Panc1 (cell line): ENCODE measurements at places on chromosomes 6 and 20.

- DNase-seq = no peak
Observed at GRCh38 chr20:63186528-63187316, 29.2 kb downstream of the YTHDF1 start.

- DNase-seq = no peak
Observed at GRCh38 chr6:134727081-134727480, 222.8 kb downstream of the ALDH8A1 start.

DNA sequence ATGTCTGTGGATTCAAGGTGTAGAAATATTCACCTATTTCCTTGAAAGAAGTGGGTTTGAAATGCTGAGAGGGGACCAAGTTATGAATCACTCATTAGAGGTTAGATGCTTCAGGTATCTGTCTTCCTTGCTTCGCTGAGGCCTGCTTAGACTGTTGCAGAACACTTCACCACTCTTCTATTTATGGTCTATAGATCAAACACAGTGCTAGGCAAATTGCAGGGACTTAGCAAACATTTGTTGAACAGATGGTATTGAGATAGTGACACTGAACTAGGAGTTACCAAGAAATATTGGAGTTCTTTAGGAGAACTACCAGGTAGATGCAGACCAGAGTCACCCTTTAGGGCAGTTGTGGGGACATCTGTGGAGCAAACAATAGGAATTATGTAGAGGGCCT, 123.8 kb downstream of the RFPL4B start:
- DNase-seq = no peak

- DNase-seq = no peak
Observed at GRCh38 chr6:144566868-144567615, 281.9 kb downstream of the UTRN start.

DNA sequence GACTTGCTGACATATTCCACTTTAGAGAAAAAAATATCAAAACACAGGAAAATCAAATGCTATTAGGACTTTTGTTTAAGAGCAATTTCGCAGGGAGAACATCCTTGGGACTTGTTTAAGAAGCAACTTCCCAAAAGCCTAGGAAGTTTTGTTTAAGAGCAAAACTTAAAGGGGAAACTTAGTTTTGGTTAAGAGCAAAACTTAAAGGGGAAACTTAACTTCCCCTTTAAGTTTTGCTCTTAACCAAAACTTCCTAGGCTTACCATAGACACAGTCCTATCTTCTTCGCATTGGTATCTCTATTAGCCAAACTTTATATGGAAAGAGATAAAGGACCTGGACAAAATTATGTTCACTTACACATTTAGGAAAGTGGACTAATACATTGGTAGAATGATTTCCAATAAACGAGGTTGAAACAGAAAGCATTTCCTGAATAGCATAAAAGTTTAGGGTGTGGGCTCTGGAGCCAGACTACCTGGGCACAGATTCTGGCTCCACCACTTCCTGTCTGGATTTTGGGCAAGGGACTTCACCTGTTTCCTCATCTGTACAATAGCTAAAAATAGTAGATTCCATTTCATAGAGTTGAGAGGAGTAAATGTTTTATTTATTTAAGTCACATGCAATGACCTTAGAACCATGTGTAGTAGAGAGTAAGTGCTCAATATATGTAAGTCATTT, 15.7 kb downstream of the PAQR8 start:
- no peak for DNase-seq

- no peak for DNase-seq
Observed at GRCh38 chr20:17482536-17482935, 48.6 kb downstream of the BFSP1 start.

DNA sequence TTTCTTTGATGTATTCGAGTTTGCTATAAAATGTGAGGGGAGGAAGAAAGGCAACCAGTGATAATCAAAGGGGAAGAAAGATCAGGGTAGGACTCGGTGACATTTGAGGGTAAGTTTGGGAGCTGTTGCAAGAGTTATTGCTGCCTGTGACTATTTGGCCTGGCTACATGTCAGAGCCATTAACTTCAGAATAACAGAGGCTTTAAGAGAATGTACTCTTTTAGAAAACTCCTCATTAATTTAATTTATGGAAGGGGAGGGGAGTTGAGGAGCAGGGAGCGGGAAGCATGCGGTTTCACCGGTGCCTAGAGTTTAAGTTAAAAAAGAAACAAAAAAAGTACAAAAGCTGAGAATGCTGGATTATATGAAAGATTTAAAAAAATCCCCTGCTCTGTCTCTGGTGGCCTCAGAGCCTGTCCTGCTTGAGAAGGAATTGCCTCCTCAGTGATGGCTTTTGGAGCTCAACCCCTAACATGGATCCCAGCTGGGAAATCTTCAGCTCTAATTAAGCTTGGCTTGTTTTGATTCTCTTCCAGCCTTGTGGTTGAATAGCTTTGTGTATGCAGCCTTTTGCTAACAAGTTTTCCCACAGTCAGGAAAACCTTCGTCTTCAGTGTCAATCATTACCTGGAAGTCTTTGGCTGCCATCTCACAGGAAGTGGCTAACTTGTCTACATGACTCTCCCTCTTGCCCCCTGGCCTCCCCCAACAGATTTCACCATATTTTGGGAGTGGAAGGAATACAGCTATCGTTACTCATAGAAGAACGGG, 238.2 kb downstream of the SOX4 start:
- no peak for DNase-seq

DNA sequence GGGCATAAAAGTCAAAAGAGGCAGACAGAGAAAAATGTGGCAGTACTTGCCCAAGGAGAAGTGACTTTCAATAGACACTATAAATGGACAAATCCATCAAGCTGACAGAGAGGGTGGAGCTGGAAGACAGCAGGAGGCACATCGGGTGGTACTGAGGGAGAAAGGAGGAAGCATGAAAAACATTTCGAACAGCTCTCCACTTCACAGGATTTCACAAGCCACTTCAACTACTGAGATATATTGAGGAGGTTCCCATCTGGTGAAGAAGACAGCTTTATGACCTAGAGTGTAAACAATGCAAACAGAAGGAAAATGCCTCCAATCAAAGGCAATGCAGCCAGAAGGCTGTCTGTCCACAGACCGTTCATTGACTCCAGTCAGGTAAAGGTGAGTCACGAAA, 259.4 kb upstream of the ECI2 start:
- no peak for DNase-seq

- DNase-seq = no peak
Observed at GRCh38 chr20:59805786-59806577, 127.5 kb downstream of the SYCP2 start.

DNA sequence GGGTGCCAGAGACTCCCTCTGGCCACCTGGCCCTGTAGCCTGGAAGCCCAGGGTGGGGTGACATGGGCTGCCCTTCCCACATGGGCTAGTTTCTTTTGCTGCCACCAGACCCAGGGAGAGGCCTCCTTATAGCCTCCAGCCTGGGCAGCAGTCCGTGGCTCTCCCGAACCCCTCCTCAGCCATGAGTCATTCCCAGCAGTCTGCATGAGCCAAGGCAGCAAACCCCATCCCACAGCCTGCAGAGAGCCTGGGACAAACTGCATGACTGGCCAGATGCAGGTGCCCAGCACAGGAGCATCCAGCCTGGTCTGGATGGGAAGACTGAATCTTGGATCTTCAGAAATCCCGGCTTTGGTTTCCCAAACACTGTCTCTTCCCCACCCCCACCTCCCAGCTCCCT, 75.7 kb downstream of the MRPL14 start:
- DNase-seq = no peak

DNA sequence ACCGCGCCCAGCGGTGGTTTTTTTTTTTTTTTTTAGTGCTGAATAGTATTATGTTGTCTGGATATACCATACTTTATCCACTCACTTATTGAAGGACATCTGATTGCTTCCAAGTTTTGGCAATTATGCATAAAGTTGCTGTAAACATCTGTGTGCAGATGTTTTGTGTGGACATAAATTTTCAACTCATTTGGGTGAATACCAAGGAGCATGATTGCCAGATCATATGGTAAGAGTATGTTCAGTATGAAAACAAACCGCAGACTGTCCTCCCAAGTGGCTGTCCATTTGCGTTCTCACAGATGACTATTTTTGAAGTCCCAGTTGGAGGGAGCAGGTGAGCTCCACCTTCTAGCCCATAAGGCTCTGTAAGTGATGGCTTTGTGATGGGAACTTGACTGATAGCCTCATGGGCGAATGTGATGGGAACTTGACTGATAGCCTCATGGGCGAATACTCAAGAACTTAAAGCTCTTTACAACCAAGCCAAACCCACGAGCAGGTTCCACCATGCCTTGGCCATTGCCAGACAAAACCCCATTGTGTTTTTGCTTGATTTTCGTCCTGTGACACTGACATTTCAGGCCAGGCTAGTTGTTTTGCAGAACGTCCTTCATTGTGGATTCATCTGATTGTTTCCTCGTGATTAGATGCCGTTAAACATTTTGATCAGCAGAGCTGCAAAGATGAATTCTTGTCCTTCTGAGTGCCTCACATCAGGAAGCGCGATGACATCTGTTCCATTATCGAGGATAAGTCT, 51.0 kb downstream of the ZBTB2 start:
- DNase-seq = no peak

GRCh38 chr6:14074476-14075094, 43.0 kb upstream of the CD83 start:
- DNase-seq = no peak

DNA sequence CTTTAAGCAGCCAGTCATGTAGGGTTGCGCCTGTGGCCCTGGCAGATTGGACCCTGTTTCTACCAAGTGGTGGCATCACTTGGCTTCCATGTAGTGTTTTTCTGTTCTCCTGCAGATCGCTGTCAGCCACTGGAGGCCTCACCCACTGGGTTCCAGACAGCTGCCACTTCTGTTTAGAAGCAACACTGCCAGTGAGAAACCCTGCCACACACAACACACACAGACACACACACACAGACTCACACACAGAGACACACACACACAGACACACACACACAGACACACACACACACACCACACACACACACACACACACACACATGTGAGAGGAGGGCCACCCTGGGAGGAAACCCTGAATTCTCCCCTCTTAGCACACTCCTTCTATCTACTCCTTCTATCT, 51.8 kb downstream of the UTRN start:
- DNase-seq = no peak

DNA sequence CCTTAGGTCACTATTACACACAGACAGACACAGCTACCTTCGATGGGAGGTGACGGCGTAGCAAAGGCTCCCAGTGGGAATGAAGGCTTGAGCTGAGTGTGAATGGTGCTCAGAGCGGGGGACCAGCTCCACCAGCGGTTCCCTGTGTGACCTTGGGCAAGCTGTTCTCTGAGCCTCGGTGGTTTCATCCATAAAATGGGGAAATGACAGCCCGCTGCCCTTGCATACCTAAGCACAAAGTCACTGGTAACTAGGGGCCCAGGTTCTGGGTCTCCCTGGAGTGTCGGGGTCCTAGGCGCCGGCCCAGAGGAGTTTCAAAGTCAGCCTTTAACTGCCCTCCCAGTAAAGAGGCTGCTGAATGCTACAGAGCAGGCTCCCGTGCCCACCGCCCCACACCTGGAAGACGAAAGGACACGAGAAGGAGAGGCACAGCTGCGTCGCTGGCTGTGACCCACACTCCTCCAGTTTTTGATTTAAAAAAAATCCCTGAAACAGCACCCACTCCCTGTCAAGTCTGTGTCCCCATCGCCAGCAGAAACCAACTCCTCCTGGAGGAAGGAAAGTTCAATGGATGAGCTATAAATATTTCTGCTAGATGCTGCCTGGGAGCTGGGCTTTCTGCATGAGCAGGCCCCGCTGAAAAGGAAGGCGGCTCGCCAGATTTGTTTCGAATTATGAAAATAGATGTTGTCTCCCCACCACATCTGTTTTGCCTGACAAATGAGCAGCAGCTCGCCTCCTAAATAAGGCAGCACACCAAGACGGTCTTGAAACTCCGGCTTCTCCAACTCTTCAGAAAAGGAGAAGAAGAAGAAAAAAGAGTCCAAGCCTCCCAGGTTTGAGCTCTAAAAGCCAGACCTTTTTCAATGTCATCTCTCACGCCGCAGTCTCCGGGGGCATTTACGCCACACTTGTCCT, 27.4 kb downstream of the PMEPA1 start:
- DNase-seq = no peak

DNA sequence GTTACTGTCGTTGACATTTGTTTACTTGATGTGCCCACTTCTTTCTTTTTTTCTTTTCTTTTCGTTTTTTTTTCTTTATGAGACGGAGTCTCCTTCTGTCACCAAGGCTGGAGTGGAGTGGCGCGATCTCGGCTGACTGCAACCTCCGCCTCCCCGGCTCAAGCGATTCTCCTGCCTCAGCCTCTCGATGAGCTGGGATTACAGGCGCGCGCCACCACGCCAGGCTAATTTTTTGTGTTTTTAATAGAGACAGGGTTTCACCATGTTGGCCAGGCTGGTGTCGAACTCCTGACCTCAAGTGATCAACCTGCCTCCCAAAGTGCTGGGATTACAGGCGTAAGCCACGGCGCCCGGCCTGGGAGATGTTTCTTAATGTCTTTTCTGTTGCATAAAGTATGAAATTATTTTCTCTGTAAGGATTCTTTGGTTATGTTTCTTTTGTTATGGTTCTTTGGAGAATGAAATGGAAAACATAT, 33.3 kb upstream of the PRSS16 start:
- no peak for DNase-seq

DNA sequence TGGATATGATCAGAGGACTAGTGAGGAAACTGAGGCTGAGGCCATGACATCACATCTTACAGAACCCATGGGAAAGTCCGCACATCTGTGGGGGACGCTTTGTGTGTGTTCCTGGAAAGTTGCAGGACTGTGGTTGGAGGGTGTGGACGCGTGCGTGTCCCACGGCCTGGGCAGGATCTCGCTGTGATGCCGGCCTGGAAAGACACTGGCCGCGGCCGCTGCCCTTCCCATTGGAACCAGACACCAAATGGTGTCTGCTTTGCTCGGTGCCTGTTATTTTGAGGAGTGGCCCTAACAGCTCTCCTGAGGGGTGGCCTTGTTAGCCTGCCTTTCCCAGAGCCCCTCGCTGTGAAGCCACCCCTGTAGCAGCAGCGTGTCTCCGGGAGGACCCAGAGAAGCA, 41.1 kb downstream of the DLL1 start:
- no peak for DNase-seq

DNA sequence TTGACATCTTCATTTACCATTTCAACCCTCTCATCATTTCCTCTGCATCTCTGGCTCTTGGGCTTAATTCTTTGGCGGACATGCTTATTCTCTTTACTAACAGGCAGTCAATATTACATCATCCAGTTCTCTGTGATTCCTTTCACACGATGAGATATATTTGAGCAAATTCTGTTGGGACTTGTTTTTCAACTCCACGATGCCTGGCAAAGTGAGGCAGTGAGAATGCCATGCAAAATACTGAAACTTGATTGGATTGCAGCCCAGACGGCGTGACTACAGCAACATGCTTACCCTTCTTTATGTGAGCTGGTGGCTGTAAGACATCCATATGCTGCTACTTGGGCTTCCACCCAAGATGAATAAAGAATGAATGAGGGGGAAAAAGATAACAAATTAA, 101.7 kb upstream of the SPACA1 start:
- no peak for DNase-seq

- DNase-seq = no peak
Observed at GRCh38 chr6:124772733-124773319, 189.4 kb upstream of the RNF217 start.

DNA sequence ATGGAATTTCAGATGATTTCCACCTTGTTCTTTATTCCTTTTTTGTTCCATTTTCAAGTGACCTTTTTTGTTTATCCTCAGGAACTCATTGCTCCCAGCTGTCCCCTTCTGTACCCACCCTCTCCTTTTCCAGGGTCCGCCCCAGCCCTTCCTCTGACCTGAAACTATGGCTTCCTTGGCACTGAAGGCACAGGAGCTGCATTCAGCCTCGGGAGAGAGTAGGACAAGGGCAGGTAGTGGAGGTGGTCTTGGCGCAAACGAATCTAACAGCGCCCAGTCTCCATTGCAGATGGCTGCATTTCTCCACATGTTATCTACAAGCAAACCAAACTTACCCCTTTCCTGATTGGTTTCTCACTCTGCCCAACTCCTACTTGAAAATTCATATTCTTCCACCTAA, 8.8 kb upstream of the ULBP2 start:
- no peak for DNase-seq
